Stimulated activated CD8-positive, alpha-beta memory T cell treated with anti-CD3 and anti-CD28 coated beads, Interleukin-15, amount 100 ng/mL, for 4 hours (primary cell): ENCODE measurements at places on chromosomes 7 and 10.

GRCh38 chr10:99345350-99345749 is 16.2 kb downstream of the CNNM1 start:
- no peak for DNase-seq

DNA sequence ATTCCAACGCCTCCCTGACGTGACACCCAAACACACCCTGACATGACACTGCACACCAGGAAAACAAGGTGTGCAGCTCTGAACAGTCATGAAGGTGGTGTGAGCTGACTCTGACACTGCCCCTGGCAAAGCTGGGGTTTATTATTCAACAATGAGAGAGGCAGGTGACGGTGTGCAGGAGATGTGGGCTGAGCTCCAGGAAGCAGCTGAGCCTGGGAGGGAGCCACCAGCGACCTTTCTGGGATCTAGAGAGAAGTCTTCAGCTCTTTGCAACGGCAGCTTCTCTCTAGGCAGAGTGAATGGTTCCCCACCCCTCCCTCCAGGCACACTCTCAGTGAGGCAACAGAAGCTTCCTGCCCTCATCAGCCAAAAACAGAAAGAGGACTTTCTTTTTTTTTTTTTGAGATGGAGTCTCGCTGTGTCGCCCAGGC is 65.6 kb downstream of the SH3PXD2A start:
- DNase-seq: no peak

DNA sequence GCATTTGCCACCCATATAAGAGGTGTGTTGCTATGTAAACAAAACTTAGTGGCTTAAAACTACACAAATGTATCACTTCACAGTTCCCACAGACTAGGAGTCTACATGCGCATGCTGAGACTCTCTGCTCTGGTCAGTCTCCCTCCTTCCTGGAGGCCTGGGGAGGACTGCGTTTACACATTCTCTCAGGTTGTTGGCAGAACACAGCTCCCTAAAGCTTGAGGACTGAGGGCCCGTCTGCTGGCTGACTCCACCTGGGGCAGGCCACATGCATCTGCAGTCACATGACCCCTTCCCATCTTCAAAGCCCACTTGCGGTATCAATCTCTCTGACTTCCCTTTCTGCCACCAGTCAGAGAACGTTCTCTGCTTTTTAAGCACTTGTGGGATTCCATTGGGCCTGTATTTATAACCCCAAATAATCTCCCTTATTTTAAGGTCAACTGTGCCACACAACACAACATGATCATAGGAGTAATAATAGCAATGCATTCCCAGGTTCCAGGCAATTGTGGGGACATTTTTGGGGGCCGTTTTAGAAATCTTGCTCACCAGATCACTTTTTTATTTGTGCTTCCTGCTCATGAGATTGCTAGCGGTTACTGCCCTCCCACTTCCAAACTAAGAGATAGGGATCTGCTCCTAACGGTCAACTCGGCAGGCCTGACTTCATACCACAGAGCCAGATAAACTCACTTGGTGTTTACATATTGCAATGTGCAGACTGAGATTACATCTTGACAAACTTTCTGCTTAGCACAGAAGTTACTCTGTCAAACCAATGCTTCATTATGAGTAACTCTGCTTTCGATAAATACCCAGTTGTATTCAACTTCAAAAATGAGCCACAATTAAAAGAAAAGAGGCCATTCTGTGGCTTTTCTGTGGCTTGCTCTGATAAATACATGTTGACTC is 96.3 kb downstream of the ALOX5 start:
- no peak for DNase-seq

- no peak for DNase-seq
Measured at GRCh38 chr7:66198469-66198868, 6.7 kb upstream of the TPST1 start.

DNA sequence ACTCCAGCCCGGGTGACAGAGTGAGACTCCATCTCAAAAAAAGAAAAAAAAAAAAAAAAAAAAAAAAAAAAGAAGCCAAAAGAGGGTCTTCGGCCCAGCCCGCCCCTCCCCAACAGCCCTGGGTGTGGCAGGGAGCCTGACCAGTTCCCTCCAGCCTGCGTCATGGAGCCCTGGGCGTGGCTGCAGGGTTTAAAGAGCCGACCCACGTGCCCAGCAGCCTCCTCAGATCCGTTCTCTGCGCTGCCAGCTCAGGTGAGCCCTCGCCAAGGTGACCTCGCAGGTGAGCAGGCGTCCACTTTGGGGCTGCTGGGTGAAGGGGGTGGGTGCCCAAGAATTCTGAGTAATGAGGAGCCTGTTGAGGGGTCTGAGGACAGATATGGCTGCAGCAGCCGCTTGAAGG is at the start of gene FXYD4:
Gene FXYD4, plus strand, starts transcription at position 219 of the 400 bp plus-strand sequence. CDS start 2,111 bp downstream, outside the sequence.
- DNase-seq: no peak
